ENCODE measurements at places on chromosomes 16 and 17.

GRCh38 chr17:64982139-64982915 lies 63.0 kb upstream of the LRRC37A3 start:
- no peak for DNase-seq

GRCh38 chr16:77406680-77407079 lies 28.2 kb downstream of the ADAMTS18 start:
- peak; percentile 6 for DNase-seq

DNA sequence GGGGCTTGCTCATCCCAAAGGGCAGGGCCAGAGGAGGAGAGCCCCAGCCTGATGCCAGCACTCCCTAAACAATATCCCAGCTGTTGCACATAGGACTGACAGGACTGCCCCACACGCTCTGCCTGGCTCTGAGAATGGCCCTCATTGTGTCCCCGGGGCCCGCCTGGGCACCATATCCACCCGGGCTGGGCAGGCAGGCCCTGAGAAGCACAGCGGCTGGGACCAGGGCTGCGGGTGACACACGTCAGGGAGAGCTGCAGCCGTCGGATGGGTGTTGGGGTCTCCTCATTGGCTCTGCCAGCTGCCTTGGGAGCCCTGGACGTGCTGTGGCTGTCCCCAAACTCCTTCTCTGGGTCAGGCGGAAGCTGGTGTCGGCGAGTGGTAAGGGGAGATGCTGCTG lies 4.2 kb downstream of the BCAR1 start:
- DNase-seq, result no peak

DNA sequence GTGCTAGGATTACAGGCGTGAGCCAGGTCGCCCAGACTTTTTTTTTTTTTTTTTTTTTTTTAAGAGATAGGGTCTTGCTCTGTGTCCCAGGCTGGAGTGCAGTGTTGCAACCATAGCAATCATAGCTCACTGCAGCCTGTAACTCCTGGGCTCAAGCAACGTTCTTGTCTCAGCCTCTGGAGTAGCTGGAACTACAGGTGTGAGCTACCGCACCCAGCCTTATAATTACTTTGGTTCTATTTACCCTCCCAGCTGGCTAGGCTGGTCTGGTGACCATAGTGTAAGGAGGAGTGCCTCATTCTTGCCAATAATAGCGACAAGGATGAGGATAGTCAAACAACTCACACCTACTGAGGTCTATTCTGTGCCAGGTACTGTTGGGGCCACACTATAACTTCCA lies 39.6 kb upstream of the USP7 start:
- no peak for DNase-seq

DNA sequence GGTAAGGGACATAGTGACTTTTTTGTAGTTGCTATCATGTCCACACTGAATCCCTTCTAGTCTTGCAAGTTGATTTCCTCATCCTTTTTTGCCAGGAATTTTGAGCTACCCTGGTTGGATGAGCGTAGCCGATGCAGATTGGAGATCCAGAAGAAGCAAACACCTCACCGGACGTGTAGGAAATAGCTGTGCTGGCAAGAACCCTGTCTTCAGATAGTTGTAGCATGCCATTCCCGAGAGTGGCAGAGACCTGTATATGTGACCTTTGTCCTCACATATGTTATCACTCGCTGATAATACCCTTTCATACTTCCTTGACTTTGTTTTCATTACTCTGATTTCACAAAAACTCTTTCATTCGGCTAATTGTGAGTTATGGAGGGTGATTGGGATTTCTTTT lies 6.2 kb upstream of the CASC3 start:
- no peak for DNase-seq

GRCh38 chr17:7308625-7309433 lies 1.4 kb downstream of the EIF5A start:
- peak; percentile 77 for DNase-seq

GRCh38 chr16:71762186-71762585 lies 37.7 kb upstream of the PHLPP2 start:
- no peak for DNase-seq

DNA sequence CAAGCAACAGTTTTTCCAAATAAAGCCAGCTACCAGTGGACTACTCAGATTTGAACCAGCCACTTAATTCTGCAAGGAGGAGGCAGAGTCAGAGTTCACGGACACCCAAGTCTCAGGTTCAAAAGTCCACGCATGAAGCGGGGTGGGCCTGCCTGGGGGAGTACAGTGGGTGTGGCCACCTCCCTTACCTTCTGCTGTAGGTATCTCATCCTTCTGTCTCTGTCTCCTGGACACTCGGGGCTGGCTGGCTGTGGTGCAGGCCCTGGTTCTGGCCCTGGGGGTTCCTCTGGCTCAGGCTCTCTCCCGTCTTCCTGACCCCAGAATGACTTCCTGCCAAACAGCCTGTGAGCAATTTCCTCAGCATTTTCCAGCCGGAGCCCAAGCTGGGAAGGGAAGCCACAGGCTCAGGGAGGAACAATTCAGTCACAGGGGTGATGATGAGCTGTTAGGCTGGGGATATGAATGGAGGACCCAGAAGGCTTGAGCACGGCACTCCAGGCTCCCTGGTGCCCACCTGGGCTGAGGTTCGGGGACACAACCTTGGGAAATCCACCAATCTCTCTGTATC lies 101.9 kb downstream of the LITAF start:
- no peak for DNase-seq

DNA sequence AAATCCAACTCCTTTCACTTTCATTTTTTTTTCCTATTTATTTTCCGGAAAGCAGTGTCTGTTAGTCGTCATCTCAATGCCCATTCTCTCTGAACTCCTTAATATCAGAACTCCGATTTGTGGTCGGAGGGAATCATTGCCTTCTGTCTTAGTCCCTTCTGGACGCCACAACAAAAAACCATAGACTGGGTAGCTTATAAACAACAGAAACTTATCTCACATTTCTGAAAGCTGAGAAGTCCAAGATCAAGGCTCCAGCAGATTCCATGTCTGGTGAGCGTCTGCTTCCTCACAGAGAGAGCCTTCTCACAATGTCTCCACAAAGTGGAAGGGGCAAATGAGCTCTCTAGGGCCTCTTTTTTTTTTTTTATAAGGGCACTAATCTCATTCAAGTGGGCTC lies 296.6 kb upstream of the CDH11 start:
- DNase-seq, result no peak

- no peak for DNase-seq
Measured at GRCh38 chr16:87584271-87584670, 18.0 kb upstream of the JPH3 start.

DNA sequence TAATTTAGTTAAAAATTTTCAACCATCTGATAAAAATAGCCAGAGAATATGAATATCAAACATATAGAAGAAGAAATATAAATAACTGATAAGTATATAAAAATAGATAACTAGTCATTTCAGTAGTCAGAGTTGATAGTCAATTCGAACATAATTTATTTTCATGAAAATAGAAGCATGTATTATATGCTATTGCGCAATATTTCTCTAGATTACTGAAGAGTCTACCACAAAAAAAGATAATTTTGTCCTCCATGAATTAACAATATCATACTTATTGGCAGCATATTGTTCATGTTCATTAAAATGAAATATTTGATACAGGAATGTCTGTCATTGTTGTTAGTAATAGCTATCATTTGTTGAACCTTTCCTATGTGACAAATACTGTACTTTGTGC lies 376.2 kb upstream of the TOM1L1 start:
- DNase-seq, result no peak

DNA sequence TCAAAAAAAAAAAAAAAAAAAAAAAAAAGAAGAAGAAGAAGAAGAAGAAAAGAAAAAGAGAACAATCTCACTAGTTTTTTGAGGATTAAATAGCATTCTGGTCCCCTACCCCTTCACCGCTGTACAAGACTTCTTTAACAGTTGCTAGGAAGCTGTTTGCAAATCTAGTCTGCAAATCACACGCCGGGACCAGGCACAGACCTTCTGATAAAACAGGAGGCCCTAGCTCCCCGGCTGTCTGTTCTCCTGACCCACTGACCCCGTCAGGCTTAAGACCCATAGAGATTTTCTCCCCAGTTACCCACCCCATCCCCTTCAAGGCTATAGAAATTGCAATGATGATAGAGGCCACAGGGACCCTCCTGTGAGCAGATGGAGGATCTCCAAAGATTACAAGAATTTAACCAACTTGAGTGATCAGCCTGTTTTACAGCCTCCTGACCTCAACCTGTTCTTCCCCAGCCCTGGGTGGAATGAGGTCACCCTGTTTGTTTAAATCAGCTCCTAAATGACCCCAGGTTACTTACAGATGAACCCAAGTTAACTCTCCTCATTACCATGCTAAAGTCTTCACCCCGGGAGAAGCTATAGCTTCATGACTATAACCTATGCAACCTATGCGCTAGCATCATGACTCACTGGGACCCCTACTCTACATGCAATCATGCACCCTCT lies 11.8 kb upstream of the SULT1A1 start:
- no peak for DNase-seq

- no peak for DNase-seq
Measured at GRCh38 chr16:1532771-1533170, 695 bp upstream of the TMEM204 start.

DNA sequence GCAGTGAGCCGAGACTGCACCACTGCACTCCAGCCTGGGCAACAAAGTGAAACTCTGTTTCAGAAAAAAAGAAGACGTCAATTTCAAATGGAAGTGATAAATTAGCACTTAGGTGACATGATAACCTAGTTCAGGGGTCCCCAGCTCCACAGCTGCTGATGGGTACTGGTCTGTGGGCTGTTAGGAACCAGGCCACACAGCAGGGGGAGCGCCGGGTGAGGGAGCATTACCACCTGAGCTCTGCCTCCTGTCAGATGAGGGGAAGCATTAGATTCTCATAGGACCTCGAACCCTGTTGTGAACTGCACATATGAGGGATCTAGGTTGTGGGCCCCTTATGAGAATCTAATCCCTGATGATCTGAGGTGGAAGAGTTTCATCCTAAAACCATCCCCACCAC lies 253.0 kb downstream of the FOXL1 start:
- DNase-seq, result no peak

DNA sequence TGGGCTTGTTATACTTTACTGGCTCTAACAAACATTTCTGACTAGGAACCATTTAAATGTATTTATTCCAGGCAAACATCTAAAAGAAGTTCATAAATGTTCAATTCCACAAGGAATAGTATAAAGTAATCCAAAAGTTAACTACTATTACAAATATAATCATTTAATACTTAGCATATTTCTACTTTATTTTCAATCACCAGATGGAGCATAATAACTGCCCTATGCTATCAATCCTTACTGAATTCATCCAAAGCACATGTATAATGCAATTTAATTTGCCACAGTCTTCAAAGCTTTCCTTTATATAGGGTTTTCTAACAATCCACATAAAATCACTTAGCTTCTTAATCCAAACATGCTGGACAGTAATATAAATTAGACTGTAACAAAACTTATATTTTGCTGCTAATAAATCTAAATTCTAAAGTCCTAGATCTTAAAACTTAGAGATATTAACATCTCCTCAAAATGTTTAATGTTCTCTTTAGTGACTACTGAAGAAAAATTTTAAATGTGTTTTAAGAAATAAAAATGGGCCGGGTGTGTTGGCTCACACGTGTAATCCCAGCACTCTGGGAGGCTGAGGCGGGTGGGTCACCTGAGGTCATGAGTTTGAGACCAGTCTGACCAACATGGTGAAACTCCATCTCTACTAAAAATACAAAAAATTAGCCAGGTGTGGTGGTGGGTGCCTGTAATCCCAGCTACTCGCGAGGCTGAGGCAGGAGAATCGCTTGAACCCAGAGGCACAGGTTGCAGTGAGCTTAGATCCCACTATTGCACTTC lies 5.9 kb downstream of the MEIOB start:
- no peak for DNase-seq

DNA sequence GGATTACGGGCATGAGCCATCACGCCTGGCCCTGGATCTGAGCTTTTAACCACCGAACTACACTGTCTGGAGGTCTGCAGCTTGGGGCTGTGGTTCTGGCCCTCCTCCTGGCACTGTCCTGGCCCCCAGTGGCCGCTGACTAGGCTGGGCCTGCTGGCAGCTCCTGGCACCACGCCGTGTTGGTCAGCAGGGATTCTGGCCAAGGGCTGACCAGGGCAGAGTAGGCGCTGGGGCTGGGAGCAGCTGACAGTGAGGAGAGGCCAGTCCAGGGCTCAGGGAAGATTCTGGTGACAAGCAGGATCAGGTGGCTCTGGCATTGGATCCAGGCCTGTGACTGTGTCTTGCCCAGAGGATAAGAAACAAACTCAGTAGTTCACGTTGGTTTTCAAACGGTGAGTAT lies 14.6 kb downstream of the EEF2K start:
- DNase-seq, result no peak

GRCh38 chr17:69323806-69324205 lies 3.1 kb downstream of the ABCA5 start:
- no peak for DNase-seq

- DNase-seq, result no peak
Measured at GRCh38 chr16:49972280-49972679, 52.7 kb upstream of the CNEP1R1 start.

- DNase-seq, result no peak
Measured at GRCh38 chr16:75565640-75566039, 539 bp upstream of the GABARAPL2 start.

Data from SHP77 (cell line).